ENCODE measurements at places on chromosomes 12 and 14.

GRCh38 chr12:76552343-76552938 is 7.1 kb downstream of the OSBPL8 start:
- no peak for DNase-seq

DNA sequence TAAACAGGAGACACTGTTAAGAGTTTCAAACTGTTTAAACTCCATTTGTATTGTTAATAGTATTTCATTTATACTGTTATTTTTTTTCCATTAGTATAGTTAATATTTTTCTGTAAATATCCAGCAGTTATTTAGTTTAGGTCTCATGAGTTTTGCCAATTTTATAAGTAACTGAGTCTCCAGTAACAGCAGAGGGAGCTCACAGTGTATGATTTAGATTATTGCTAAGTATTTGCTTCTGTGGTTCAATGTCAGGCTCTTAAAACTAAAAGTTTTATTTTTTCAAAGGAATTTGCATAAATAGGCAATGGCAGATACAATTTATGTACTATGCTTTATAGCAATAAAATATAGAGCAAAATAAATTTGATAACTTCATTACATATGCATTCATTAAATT is 209.7 kb downstream of the ATXN7L3B start:
- DNase-seq = no peak

- DNase-seq = no peak
Observed at GRCh38 chr14:73700325-73700724, 13.9 kb downstream of the PNMA1 start.

- no peak for DNase-seq
Observed at GRCh38 chr14:80212023-80212397, 706 bp upstream of the DIO2 start.

- DNase-seq = peak; percentile 57
Observed at GRCh38 chr12:53381731-53382630, 2.0 kb downstream of the SP1 start.

- DNase-seq = no peak
Observed at GRCh38 chr14:54672181-54672580, 105.3 kb downstream of the SAMD4A start.

GRCh38 chr12:31773223-31773750 is 44.5 kb upstream of the AMN1 start:
- DNase-seq = no peak

- no peak for DNase-seq
Observed at GRCh38 chr14:86203843-86204242, 673.9 kb downstream of the FLRT2 start.

DNA sequence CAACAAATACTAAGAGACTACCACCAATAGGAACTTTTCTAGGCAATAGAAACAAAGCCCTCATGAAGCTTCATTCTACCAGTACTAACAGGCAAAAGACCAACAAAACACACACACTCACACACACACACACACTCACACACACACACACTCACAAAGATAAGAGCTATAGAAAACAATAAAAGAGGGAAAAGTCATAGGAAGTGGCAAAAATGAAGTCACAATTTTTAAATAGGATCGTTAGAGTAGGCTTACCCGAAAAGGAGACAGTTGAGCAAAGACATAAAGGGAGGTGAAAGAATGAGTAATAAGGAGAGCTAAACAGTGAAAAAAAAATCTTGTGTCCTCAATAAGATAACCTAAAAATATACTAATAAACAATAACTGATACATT is 66.5 kb downstream of the C2CD5 start:
- no peak for DNase-seq

GRCh38 chr12:44510510-44510909 is 365.6 kb downstream of the NELL2 start:
- DNase-seq = no peak

- DNase-seq = no peak
Observed at GRCh38 chr12:42946871-42947381, 357.4 kb upstream of the PRICKLE1 start.

DNA sequence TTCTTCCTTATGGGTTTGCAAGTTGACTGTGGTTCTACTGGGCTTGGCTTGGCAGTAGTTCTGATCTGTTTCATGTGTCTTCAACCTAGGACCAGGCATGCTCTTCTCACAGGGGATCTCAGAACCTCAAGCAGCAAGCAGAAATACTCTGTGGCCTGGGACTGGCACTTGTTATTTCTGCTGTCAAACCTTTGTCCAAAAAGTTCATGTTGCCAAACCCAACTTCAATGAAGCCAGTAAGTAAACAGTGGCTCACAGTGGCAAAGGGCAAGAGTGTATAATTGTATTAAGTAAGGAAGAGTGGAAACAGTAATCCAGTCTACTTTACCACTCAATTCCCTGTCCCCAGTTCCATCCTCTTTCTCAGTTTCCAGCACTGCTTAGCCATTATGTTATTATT is 15.7 kb upstream of the HMGA2 start:
- DNase-seq = no peak

DNA sequence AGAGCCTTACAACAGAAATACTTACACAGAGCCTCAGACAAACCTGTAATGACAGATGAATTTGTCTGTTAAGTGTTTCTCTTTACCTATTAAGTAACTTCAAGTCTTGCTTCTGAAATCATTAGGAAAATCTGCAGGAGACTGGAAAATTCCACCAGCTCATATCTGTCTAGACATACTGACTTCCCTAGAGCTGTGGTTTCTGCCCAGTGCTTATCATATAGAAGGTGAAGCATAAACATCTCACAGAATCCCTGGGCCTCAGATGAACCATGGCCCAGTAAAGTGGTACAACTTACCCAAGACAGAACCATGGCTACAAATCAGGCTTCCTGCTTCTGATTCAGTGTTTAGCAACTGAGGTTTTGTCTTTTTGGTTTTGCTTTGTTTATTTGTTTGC is 91.6 kb downstream of the EGLN3 start:
- DNase-seq = no peak

GRCh38 chr12:98437806-98438595 is 77.4 kb upstream of the TMPO start:
- DNase-seq = no peak

DNA sequence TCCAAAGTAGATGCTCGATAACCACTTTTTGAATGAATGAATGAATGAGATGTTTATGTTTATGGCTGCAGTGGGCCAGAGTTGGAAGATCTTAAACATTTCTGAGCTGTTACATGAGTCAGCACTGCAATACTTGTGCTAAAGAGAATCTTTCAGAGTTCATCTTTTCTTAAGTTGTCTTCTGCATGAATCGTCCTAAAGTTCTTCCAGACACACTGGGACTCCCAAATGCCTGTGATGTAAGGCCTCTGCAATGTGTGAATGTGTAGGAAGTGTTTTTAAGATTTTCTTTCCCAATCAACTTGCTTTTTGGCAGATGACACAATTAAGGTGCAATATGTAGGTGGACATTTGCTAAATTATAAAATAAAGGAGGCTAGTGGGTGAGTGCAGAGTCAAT is 50.3 kb upstream of the TRIM9 start:
- no peak for DNase-seq

GRCh38 chr14:26217778-26218177 is 380.1 kb downstream of the NOVA1 start:
- no peak for DNase-seq

DNA sequence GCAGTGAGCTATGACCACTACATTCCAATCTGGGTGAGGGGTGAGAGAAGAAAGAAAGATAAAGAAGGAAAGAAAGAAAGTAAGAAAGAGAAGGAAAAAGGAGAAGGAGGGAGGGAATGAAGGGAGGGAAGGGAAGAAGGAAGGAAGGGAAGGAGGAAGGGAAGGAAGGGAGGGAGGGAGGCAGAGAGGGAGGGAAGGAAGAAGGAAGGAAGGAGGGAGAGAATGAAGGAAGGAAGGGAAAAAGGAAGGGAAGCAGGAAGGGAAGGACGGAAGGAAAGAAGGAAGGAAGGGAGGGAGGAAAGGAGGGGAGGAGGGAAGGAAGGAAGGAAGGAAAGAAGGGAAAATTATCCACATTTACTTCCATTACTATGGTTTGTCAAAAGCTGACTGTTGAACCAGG is 39.4 kb upstream of the HOXC13 start:
- no peak for DNase-seq

- no peak for DNase-seq
Observed at GRCh38 chr12:75959060-75959459, 72.5 kb downstream of the PHLDA1 start.

DNA sequence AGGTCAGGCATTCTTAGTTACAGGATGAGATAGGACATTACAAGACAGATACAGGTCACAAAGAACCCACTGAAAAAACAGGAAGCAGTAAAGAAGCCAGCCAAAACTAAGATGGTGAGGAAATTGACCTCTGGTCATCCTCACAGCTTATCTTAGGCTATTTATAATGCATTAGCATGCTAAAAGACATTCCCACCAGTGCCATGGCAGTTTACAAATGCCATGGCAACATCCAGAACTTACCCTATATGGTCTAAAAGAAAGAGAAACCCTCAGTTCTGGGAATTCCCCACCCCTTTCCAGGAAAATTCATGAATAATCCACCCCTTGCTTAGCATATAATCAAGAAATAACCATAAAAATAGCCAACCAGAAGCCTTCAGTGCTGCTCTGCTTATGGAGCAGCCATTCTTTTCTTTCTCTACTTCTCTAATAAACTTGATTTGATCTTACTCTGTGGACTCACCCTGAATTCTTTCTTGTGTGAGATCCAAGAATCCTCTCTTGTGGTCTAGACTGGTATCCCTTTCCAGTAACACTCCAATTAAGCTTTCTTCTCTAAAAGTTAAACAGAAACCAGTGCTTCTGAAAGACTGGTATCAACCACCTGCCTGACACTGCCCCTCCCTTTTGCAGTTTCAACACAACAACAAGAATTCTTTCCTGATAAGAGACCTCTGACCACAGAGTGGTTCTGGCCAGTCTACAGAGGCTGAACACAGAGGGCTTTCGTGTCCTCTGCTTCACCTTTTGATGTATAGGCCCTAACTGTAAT is 86.9 kb downstream of the BCAT1 start:
- DNase-seq = no peak

All from stimulated activated naive CD8-positive, alpha-beta T cell treated with anti-CD3 and anti-CD28 coated beads, Interleukin-15, amount 100 ng/mL, for 72 hours (primary cell).